ENCODE measurements at places on chromosomes 1 and 21.

DNA sequence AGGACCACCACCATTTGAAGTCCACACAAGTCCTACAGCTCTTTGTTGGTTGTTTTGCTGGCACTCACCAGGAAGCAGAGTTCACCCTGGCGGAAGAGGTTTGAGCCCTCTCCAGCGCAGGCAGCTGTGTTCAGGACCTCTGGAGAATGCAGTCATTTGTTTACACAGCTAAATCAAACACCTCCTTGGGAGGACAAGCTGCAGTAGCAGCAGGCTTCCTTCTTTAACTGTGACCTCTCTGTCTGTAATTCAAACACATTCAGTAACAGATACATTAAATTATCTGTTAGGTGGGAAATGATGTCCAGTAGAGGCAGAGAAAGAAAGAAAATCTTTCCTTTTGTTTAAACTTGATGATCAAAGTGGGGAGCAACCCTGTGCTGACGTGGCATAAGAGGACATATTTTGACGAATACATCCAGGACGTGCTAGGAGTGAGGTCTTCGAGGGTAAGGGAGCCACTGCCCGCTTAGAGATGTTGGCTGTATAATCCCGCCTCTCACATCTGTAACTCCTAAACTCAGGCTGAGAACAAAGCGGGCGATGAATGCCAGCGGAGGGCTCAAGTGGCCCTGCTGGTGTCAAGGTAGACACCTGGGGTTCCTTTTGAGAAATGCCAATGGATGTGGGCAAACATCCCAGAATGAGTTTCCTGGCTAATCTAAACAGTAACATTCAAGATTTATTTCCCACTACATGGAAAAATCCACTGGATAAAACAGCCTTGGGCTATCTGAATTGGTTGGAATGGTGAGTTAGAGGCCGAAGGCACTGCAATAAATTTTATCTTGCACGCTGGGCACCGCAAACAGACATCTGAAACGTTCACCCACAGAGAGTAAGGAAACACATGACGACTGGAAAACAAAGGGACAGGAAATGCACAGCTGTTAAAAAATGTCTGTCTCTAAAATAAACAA is 51.7 kb downstream of the ABCA4 start:
- DNase-seq, result no peak

DNA sequence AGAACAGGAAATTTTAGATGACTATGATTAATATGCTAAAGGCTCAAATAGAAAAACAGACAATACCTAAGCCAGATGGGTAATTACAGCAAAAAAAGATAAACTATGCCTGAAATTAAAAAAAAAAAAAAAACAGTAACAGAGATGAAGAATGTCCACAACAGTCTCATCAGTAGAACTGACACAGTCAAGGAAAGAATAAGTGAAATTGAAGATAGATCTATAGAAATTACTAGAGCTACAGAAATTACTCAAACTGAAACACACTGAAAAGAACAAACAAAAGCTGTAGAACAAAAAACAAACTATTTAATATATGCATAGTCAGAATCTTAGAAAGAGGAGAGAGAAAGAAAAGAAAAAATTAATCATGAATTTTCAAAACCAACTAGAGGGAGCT is 112.8 kb downstream of the FAF1 start:
- no peak for DNase-seq

DNA sequence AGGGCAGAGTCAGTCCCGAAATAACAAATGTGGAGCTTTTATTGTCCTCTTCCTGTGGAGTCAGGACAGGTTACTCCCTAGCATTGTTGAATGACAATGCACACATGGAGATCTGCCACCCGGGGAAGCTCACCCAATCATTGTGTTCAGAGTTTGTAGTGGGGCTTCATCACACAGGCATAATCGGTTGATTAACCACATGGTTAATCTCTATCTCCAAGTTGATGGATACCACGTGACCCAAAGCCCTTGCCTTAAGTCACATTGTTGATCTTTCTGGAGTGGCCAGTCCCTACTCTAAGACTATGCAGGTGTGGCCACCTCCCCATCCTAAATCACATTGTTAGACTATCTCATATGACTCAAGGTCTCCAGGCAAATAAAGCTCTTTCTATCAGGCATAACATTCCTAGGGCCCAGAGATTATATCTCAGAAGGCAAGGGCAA is 2.6 kb upstream of the C1orf141 start:
- DNase-seq, result no peak

DNA sequence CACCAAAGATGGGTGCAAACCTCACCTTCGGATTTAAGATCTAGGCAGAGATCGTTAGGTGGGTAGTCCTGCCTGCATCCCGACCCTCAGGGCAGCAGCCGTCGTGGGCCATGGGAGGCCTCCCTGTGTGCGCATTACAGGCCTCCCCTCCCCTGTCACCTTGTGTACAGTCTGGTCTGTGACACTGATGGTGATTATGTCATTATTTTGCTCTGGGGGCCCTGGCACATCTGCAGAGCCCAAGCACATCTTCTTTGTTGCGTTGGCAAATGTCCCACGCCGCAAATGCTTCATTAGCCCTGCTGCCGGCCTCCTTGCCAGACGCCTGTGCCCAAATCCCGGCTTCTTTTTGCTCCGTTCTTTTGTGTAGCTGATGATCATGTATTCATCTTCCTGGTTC is 31.7 kb downstream of the PROX1 start:
- DNase-seq, result no peak

GRCh38 chr1:67414574-67414973 is 15.6 kb downstream of the SERBP1 start:
- no peak for DNase-seq

DNA sequence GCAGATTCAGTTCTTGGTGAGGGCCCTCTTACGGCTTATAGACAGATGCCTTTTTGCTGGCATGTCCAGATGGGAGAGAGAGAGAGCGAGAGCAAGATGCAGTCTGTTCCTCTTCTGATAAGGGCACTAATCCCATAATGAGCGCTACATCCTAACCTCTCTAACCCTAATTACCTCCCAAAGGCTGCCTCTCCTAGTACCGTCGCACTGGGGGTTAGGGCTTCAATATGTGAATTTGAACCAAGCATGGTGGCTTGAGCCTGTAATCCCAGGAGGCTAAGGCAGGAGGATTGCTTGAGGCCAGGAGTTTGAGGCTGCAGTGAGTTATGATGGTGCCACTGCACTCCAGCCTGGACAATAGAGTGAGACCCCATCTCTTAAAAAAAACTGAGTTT is 10.5 kb upstream of the SDE2 start:
- DNase-seq, result no peak

GRCh38 chr1:247334378-247335133 is 2.9 kb upstream of the ZNF496 start:
- no peak for DNase-seq

DNA sequence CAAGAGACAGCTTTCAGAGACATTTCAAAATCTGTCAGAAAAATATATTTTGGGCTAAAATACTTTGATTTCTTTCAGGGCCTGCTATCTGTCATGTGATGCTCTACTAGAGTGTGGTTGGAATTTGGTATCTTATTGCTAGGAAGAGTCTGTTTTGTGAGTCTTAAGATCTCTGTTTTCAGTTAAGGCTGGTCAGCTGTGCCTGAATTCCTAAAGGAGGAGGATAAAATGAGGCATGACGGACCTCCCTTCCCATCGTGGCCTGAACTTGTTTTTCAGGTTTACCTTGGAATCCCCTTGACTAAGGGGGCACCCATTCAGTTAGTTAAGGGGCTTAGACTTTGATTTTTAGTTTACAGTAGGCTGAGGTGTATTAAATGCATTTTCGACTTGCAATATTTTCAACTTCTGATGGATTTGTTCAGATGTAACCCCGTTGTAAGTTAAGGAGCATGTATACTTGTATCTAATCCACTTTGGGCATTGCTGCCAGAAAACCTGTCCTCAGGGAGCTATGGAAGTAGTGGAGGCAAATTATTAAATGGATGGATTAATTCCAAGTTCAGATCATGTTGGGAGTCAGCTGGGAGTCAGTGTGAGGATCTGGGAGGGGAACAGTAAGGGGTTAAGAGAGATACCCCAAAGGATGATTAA is 18.3 kb downstream of the CAPN2 start:
- no peak for DNase-seq
